ENCODE measurements at places on chromosomes 2 and 18.

DNA sequence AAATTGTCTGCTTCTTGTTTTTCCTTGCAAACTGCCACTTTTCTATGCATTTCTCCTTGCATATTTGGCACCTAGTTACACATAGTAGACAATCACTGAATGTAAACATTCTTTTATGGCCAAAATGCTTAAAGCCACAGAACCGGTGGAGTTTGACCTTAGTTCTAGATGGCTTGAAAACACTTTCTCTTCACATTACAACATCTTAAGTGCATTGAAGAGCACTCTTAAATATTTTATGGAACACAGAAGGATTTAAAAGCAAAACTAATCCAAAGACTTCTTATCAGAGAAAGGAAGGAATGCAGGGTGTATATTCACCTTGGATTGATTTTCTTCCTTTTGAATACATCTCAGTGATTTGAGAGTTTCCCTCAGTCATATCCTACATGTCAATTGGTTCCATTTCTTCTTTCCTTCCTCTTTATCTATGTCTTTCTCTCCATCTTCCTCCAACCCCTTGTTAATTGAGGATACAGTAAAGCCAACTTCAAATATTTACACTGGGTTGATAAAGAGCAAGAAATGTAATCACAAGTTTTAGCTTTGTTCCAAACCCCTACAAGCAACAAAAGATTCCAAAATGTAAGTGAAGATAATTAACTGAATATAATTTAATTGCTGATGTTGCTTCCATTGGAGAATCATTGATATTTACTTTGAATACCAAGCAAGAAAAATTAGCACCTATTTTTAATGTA is 548.0 kb downstream of the CNTNAP5 start:
- DNase-seq = no peak

DNA sequence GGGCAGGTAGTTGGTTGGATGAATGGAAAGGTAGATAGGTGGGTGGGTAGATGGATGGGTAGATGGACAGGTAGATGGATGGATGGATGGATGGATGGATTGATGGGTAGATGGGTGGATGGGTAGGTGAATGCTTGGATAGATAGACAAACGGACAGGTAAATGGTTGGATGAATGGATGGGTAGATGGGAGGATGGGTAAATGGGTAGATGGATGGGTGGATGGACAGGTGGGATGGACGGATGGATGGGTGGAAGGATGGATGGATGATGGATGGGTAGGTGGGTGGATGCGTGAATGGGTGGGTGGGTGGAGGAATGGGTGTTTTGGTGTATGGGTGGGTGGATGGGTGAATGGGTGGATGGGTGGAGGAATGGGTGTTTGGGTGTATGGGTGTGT is 50.1 kb upstream of the ASAP2 start:
- no peak for DNase-seq

- DNase-seq = no peak
These were observed 21.8 kb downstream of the SPTBN1 start for GRCh38 chr2:54477896-54478295.

- DNase-seq = no peak
These were observed 11.6 kb upstream of the BOK start for GRCh38 chr2:241546771-241547498.

GRCh38 chr18:77092104-77093066 is 40.2 kb downstream of the MBP start:
- no peak for DNase-seq

DNA sequence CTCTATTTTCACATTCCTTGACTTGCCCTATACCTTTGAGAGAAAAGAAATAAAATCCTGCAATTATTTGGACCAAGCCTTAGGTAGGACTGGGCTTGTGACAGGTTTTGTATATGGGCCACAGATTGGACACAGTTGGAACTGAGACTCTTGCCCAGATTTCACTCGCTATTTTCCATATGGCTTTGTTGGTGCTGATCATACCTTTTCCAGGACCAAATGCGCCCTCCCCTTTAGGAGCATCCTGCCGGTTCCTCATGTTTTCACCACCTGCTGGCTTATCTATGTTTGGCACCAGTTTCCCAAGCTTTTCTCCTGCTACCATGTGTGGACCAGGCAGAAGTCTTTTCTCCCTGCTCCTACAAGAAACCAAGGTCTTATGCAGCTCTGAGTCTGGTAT is 494.9 kb downstream of the EPHA4 start:
- DNase-seq = no peak

GRCh38 chr18:47081578-47081977 is 46.2 kb upstream of the ELOA2 start:
- no peak for DNase-seq

DNA sequence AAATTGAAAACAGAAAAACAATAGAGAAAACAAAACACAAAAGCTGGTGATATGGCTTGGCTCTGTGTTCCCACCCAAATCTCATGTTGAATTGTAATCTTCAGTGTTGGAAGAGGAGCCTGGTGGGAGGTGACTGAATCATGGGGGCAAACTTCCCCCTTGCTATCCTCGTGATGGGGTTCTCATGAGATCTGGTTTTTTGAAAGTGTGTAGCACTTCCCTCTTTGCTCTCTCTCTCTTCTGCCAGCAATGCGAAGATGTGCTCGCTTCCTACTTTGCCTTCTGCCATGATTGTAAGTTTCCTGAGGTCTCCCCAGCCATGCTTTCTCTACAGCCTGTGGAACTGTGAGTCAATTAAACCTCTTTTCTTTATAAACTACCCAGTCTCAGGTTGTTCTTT is 112.3 kb upstream of the UXS1 start:
- no peak for DNase-seq

DNA sequence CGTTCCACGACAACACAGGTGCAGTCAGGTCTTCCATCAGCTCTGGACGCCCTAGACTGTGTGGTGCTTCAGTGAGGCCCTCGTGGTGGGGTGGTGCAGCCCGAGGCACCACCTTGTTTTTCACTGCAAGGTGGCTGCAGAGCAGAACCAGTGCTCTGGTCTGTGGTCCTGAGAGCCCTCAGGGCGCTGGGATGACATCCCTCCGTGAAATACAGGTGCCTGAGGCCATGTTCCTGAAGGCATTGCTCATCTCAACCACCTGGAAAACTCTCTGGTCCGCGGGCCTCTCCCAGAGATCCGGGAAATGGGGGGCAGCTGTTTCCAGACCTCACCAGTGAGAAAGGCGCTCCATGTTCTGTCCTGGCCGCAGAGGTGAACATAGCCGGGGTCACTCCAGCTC is 119.2 kb downstream of the ACOXL start:
- no peak for DNase-seq

DNA sequence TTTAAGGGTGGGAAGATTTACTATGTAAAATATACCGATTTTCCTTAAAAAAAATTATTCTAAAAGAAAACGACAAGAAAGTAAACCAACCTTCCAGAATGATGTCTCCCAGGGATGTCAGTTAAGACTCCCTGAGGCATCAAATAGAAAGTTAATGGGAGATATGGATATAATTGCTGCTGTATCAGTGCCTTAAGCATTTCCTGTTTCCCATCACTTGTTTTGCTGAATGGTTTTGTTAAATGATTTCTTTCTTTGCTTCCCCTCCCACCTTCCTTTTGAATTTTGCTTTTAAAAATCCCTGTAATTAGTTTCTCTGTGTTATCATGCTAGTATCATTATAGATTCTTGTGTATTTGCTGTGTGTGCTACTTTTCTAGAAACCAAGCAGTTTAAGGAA is 154.3 kb upstream of the CWC22 start:
- DNase-seq = no peak
